Fibroblast of the conjunctiva (primary cell): ENCODE measurements at places on chromosomes 16 and 17.

GRCh38 chr17:58327363-58328194, 1.0 kb downstream of the TSPOAP1 start:
- no peak for DNase-seq

GRCh38 chr16:89693931-89694783, 7.3 kb downstream of the SPATA2L start:
- DNase-seq = no peak

DNA sequence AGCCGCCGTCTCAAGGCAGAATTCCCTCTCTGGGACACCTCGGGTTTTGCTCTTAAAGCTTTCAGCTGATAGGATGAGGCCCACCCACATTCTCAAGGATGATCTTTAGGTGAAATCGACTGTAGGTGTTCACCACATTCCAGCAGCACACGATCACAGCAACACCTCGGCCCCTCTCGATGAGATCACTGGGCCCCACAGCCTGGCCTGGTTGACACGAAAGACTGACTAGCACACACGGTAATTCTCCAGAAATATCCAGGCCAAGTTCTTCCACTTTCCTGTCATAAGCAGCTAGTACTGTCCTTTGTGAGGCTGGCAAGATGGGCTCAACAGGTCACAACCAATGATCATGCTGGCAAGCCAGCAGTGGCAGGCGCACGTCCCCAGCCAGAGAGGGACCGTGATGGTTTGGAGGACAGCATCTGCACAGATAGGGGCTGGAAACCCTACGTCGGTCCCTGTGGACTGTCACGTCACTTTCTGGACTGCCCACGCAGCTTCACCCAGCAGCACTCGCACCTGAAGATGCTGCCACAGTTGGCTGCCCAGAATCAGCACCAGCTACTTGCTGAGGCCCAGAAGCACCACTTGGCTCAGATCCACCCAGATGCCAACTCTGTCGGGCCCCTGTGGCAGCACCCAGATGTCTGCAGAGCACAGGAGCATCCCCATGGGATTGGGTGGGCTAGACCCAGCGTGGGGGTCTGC, 17.4 kb downstream of the TMC6 start:
- no peak for DNase-seq

DNA sequence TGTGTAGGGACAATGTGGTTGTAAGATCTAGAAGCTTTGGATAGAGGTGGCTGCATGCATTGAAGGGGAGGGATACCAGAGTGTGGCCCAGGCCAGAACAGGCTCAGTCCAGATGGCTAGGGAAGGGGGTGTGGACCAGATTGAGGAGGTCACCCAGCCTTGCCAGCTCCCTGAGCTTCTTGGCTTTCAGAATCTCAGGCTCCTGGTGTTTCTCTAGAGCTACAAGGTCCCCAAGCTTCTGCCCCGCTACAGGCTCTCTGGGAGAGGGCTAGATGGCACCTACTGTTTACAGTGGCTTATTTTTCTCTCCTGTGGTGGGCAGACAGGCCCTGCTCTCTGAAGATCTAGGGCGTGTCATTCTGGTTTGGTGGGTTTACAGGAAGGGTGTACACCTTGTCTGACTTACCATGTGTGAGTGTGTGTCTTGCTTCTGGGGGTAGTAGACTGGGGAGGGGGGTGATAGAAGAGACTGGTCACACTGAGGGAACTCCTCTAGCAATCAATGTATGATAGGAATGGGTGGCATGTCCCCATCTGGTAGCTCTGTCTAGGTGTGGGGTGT, 1.1 kb downstream of the RARA start:
- DNase-seq = no peak

- DNase-seq = no peak
Measured at GRCh38 chr17:72379516-72379915, 258.7 kb downstream of the SOX9 start.

DNA sequence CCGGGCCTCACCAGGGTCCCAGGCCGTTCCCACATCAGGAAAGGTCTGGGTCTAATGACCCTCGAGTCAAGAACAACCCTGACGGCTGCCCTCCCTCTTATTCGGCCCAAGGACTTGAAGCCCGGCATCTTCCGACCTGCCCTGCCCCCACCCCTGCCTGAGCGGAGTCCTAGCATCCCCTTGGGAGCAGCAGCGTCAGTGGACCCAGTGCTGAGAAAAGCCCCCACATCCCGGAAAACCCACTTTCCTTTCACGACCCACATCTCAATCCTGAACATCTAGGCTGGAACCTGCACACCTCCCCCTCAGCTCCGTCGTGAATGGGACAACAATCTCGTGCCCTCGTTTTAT, 769 bp downstream of the TMEM88 start:
- no peak for DNase-seq

DNA sequence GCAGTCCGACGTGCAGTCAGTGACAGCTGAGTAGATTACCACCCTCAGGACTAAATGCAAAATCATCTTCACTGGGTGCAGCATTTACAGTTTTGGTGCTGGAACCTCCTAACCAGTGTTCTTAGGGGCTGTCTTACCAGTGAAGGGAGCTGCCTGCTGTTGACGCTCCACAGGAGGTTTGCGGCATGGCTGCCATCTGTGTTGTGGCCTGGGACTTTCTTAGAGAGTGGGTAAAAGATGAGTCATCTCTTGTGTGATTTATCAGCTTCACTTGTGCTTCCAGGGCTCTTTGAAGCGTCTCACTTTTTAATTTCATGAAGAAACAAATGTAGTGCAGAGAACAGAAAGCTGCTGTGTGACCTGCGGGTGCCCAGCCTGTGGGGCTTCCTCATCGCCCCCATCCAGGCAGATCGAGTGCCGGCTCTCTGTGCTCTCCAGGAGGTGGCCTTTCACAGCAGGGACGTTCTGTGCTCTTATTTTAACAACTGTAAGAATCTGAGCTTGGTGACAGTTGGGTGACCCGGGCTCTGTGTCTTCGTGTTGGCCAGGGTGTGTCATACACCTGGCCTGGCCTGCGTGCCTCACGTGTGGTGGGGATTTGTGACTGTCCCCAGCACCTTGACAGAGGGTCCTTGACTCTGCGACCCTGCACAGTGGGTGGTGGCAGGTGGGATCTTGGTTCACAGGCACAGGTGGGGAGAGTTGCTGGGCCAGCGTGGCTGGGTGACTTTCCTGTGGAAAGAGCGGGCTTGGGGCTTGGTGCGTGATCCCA, 24.3 kb upstream of the ZNF750 start:
- peak; percentile 12 for DNase-seq

DNA sequence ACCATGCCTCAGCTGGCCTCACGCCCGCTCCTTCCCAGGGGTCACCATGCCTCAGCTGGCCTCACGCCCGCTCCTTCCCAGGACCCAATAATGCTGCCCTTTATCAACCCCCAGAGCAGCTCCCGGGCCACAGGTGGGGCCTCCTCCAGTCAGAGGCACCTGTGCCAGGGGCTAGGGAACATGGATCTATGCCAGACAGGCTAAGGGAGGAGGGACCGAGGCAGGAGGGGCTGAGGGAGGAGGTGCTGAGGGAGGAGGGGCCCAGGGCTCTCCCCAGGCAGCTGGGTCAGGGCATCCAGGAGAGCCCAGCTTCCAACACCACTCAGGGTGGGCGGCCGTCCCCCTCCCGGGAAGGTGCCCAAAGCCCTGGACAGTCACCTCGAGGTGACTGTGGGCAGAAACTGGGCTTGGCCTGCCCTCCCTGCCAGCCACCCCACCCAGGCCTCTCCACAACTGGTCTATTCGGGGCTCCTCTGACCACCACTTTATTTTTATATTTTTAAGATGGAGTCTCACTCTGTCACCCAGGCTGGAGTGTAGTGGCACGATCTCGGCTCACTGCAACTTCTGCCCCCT, 19.4 kb downstream of the UTS2R start:
- no peak for DNase-seq

- no peak for DNase-seq
Measured at GRCh38 chr17:58823051-58823525, 67.4 kb downstream of the PPM1E start.

- DNase-seq = peak; percentile 69
Measured at GRCh38 chr17:39485555-39485954, 24.3 kb downstream of the CDK12 start.

- DNase-seq = no peak
Measured at GRCh38 chr16:31177136-31177535, 2.8 kb upstream of the FUS start.

- no peak for DNase-seq
Measured at GRCh38 chr16:67246756-67247191, 507 bp downstream of the FHOD1 start.

- DNase-seq = no peak
Measured at GRCh38 chr17:36661047-36661666, 59.8 kb downstream of the MRM1 start.

DNA sequence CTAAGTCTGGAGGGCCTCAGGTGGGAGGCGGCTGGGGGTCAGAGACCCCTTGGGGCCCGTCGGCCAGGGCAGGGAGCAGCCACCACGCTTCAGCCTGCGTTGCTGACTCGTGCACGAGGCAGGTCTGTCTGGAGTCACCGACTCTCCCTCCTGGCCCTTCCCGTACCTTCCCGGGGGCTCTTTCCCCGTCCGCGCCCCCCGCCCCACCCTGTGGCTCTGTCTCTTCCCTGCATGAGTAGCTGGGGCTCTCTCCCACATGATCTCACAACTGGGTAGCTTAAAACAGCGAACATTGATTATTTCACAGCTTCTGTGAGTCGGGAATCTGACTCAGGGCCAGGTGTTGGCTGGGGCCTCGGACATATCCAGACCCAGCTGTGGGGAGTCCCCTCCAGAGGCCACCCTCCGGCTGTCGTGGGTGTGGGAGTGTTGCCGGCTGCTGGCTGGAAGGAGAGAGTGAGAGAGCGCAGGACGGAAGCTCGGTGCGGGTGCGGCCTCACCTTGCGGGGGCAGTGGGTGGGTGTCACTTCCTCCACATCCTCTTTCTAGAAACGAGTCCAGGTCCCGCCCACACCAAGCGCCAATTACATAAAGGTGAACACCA, 17.3 kb downstream of the BAHCC1 start:
- DNase-seq = no peak
